ENCODE measurements at places on chromosomes 7 and 10.

GRCh38 chr10:26854524-26854923 lies 6.2 kb downstream of the ABI1 start:
- no peak for DNase-seq

DNA sequence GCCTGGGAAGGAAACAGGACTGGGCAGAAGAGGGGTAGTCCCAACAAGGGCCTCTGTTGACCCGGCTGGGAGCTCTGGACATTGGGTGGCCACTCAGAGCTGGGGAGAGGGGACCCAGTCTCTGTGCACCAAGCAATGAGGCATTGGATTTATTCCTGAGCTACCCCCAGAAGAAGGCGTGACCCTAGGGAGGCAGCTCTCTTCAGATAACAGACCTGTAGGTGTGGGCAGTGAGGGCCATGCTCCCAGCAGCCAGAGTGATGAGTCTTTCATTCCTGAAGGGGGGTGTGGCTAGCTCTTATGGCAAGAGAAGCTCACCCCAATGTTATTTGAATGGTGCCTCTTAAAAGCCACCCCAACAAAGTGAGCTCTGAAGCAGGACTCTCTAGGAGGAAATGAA lies 20.4 kb downstream of the TEX36 start:
- DNase-seq = no peak

GRCh38 chr7:93014410-93014809 lies 103.4 kb downstream of the SAMD9 start:
- no peak for DNase-seq

DNA sequence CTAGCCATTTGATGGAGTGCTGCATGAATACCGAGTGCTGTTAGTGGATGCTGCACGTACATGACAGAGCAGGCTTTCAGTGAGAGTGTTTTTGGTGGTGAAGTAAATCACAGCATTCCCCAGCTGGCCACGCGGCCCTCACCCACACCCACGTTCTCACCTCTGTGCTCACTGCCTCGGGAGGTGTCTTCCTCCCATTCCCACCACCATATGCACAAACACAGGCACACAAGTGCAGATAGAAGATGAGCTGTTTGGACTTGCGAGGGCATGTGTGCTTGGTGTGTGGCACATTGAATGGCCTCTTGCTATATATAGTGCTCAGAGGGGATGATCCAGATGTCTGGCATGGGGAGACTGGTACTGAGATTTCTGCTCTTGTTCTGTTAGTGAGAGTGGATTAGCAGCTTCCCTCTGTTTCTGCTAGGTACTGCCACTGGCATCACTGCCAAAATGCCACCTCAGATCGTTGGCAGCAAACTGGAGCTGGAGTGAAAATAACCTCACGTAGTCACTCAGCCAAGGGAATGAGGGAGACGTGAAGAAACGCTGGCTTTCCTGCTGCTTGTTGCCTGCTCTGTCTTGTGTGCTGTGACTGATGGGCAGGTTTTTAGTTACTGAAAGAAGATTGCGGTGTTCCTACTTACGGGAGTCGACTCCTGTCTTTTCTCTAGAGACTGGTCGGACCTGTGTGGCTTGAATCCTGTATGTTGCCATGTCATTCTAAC lies 19.1 kb downstream of the DNAJB6 start:
- no peak for DNase-seq

- DNase-seq = no peak
These were observed 11.4 kb downstream of the NET1 start for GRCh38 chr10:5423771-5424170.

GRCh38 chr7:992709-993607 lies 10.0 kb downstream of the CYP2W1 start:
- DNase-seq = peak; percentile 98

GRCh38 chr7:100053215-100053614 lies 3.6 kb downstream of the ZSCAN21 start:
- DNase-seq = peak; percentile 69

- no peak for DNase-seq
These were observed 26.5 kb upstream of the C10orf71 start for GRCh38 chr10:49272251-49273081.

GRCh38 chr7:44638611-44639557 lies 32.5 kb downstream of the OGDH start:
- DNase-seq = peak; percentile 93

DNA sequence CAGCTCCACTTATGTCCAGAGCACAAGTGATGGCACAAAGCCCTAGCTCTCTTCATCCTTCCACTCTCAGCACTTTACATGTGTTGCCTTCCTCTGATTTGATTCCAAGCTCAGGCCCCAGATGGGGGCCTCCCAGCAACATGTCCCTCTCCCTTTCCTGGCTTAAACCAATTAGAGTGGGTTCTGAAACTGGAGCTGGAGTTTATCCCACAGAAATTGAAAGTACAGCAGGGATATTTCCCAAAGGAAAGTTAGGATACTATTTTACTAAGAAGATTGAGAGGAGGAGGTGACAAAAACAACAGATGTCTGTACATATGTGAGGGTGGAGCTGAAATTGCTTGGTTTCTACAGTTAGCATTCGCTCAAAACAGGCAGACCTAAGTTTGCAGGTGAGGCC lies 724.6 kb downstream of the AUTS2 start:
- no peak for DNase-seq

DNA sequence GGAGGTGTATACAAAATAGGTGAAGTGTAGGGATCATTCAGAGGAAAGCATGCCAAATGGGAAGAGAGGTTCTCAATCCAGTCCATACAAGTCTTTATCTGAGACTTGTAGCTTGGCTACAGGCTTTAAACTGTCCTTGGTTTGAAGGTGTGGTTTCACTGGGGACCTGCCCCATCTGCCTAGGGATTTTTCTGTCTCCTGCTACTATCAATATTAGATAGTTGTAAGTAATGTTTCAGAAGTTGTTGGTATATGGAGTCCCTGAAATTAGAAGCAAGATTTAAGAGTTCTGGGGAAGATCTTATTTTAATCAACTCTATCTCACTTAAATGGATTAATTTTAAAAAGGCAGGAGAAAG lies 100.9 kb downstream of the ANKRD7 start:
- DNase-seq = no peak

- DNase-seq = no peak
These were observed 41.2 kb upstream of the SDK1 start for GRCh38 chr7:3259711-3260400.

GRCh38 chr7:132403465-132404110 lies 172.7 kb downstream of the PLXNA4 start:
- DNase-seq = no peak

DNA sequence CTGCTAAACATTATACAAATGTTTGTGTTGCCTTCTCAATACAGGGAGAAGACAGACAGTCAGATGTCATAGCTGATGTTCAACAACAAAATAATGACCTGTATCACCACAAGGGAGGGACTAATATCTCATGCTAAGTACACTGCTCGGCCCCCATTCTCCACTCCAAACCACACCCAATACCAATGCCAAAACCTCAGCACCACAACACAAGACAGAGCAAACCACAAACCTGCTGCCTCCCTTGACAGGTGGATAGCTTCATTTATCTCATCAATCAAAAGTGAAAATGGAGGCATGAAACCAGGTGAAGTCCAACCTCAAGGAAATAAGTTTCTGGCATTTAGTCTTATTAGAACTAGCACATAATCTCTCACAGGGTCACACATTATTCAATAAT lies 109.5 kb downstream of the PARD3 start:
- no peak for DNase-seq

GRCh38 chr7:2459674-2460073 lies 16.5 kb downstream of the GRIFIN start:
- no peak for DNase-seq

DNA sequence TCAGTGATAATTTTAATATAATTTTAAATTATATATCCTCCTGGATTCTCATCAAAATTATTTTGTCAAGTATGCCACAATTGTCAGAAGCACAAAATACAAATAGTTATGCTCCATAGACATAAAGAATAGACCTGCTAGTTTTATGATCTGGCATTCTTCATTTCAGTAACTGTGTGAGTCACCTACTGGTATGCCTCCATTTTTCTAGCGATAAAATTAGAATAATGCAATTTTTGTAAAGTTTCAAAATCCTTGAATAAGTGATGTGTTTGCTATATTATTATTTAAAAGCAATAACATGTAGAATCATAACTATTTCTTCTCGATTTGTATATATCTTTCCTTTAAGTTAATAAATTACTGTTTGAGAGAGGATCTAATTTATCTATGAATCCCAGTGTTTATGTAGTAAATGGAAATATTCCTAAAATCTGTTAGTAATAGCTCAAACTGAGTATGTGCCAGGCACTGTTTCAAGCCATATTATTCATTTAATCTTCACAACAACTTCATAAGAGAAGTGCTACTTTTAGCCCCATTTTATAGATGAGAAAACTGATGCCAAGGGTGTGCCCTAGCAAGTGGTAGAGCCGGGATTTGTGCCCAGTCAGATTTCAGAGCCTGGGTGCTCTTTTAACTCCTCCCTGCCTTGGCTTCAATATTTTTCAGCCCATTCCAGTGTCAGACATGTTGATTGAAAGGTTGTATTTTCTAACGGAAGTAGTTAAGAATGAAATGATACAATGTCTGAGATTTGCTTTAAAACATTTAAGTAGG lies 38.4 kb downstream of the NET1 start:
- DNase-seq = no peak

DNA sequence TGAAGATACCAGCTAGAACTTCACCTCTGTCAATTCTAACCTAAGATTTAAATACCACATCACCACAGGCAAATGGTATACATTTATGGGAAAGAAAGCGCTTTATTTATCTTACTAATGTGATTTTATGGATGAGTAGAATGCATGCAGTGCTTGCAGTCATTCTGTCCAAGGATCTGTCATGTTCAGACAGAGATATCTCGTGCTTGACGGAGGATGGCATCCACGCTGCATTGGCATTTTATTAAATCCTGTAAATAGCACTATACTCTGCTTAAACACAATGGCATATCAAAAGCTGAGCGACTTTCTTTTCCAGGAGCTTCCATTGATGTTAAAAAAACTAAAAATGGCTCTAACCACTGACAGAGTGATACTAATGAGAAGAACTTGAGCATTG lies 133.7 kb upstream of the CAV2 start:
- no peak for DNase-seq

- DNase-seq = no peak
These were observed 79.5 kb downstream of the HIF1AN start for GRCh38 chr10:100615241-100615640.

DNA sequence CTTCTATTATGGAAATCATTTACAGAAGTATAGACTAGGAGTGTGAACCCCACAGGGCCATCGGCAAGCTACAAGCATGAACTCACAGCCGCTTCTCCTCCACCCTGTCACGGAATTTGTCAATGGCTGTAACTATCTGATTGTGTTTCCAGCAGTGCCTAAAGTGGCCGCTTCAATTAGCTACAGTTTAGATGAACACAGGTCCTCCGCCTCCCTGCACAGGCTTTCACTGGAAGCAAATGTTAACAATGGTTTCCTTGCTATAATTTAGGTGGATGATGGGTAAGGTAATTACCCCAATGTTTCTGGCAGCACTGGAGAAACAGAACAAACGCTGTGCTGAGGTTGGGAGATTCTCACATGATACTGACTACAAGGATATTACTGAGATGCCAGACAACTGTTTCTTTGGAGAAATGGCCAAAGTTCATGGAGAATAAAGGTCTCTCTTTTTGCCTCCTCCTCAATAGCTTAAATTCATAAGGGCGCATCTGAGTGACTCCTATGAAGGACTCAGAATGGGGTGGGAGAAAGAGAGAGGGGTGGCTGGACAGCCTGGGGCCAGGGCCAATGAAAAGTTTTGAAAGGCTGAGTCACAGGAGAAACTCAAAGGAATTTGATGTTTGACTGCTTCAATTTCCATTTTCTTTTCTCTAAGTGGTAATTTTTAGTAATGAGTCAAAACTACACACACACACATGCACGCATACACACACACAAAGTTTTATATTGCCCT lies 78.9 kb downstream of the SVIL start:
- no peak for DNase-seq

- DNase-seq = no peak
These were observed 369.5 kb downstream of the PHF14 start for GRCh38 chr7:11343136-11343535.

- no peak for DNase-seq
These were observed 315.3 kb downstream of the SDK1 start for GRCh38 chr7:3616306-3616705.

- DNase-seq = no peak
These were observed 114.3 kb upstream of the NOBOX start for GRCh38 chr7:144517749-144518148.

Measured in erythroblast (primary cell).